ENCODE measurements at places on chromosomes 3 and 15.
A peak's percentile ranks its signal among the peaks of the same experiment; 100 is the strongest.

GRCh38 chr3:159028706-159029105 lies 226.9 kb downstream of the MFSD1 start:
- no peak for DNase-seq

- DNase-seq = no peak
These were observed 35.2 kb upstream of the SLC2A2 start for GRCh38 chr3:171061749-171062148.

GRCh38 chr15:39281094-39281493 lies 299.8 kb upstream of the THBS1 start:
- no peak for DNase-seq

- DNase-seq = no peak
These were observed 30.2 kb downstream of the BCL2L10 start for GRCh38 chr15:52082197-52083036.

DNA sequence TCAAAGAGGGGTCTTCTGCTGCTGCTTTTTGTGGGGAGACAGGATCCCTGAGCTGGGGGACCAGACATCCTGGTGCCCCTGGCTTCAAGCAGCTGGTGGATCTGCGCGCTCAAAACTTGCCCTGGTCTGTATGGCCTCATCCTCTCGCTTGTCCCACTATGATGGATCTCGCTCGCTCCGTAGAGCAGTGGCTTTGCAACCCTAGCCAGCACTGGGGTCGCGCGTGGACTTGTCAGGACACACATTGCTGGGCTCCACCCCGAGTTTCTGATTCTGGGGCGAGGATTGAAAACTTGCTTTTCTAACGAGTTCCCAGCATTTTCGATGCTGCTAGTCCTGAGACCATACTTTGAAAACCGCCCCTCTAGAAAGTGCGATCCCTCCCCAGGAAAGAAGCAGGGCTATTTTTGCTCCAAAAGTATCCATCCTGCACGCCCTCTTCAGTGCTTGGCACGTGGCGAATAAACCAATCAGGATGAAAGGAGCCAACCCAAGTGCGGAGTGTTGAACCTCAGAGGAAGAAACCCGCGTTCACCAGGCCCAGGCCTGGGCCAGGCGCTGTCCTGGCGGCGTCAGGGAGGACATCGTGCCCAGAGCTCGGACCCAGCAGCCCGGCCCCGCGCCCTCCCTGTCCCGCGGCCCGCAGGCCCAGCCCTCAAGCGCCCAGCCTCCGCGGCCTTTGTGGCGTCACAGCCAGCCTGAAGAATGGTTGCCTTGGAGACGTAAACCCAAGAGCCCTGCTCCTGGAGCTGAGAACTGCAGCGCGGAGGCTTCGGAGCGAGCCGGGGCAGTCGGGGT lies at the start of gene CFAP100:
Gene CFAP100, plus strand, starts transcription at position 731 of the 798 bp plus-strand sequence. CDS start 1,092 bp downstream, outside the sequence.
- DNase-seq = no peak

- DNase-seq = no peak
These were observed 6.1 kb upstream of the TP63 start for GRCh38 chr3:189625071-189625470.

GRCh38 chr15:40338041-40338657 lies 2.6 kb downstream of the CCDC9B start:
- DNase-seq = peak; percentile 59

GRCh38 chr15:54045397-54045796 lies 67.2 kb downstream of the UNC13C start:
- no peak for DNase-seq

DNA sequence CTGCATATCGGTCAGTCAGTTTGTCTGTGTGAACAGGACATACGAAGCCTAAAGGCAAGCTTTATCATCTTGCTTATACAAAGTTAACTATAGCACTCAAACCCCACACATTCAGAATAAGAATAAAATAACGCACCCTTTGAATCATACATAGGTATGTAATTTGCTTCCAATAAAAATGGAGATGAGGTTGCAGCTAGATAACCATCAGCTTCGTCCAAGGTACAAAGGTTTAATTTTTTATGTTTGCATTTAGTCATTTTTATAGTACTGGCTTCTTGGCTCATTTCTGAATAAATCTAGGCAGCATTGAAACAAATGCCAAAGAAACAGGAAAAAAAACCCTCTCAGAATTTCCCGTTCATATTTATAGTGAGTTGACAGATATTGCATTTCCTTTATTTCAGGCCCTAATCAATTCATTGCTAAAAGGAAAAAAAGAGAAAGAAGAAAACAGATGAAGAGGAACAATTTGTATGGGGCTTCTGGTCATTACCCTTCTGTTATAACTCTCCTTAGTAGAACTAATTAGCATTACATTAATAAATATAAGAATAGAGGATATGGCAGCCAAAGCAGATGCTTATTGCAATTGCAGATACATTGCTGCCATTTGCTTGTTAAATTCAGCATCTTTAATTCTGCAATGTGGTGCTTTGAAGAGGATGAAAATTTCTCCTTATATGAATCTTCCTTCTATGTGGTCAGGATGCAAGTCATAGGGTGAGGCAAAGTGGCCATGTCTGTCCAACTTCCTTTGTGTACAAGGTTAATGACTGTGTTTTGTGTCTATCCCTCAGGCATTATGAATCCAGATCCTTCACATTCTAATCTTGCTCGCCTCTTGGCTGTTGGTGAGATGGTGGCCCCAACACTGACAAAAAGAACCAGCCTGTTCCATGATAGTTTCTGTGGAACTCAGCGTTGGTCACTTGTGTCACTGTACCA lies 550.0 kb downstream of the AGBL1 start:
- no peak for DNase-seq

DNA sequence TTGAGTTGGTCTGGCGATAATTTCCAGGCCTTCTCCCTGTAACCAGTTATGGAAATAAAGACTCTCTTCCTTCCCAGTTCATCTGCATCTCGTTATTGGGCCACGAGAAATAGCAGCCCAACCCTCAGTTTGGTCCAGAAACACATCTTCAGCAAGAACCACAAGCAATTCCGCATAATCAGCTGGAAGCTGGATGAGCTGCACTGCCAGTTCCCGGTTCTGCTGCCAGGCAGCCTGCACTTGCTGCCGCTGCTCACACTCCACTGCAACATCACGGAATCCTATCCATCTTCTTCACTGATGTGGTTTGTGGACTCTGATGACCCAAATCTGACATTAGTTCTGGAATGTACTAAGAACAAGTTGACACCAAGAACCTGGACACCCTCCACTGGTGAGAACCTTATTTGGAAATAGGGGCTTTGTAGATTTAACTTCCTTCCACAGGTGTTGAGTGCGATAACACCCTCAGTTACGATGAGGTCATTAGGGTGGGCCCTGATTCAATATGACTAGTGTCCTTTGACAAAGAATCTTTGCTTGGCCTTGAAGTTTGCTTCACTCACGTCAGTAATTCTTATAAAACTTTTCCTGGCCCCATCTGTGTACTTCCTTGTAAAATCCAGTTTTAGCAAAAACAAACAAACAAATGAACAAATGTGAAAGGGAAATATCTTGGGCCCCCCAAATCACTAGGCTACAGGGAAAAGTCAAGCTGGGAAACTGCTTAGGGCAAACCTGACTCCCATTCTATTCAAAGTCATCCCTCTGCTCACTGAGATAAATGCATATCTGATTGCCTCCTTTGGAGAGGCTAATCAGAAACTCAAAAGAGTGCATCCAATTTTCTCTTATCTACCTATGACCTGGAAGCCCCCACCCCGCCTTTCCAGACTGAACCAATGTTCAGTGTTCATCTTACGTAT lies 221.9 kb upstream of the PROK2 start:
- DNase-seq = no peak

DNA sequence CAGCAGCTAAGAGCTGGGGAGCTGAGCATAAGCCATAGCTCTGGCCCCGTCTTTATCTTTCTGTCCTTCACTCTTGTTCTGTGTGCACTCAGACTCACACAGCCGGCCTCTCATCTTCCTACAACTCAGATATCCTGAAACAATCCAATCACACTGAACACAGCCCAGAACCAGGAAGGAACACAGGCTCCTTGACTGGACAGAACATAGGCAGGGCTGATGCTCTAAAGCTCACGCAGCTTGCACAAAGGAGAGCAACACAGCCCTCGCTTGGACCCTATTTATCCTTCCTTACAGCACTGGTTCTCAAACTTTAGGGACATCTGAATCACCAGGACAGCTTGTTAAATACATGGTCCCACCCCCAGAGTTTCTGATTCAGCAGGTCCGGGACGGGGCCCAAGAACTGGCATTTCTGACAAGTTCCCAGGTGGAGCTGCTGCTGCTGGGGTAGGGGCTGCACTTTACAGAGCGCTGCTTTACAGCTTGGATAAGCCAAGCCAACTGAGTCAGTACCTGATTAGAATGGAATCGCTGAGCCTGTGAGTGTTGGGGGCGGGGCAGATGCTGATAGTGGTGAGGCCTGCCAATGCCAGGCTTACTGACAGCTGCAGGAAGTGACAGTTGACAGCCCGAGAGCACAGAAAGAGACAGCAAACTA lies 65.1 kb downstream of the MRPL46 start:
- no peak for DNase-seq

DNA sequence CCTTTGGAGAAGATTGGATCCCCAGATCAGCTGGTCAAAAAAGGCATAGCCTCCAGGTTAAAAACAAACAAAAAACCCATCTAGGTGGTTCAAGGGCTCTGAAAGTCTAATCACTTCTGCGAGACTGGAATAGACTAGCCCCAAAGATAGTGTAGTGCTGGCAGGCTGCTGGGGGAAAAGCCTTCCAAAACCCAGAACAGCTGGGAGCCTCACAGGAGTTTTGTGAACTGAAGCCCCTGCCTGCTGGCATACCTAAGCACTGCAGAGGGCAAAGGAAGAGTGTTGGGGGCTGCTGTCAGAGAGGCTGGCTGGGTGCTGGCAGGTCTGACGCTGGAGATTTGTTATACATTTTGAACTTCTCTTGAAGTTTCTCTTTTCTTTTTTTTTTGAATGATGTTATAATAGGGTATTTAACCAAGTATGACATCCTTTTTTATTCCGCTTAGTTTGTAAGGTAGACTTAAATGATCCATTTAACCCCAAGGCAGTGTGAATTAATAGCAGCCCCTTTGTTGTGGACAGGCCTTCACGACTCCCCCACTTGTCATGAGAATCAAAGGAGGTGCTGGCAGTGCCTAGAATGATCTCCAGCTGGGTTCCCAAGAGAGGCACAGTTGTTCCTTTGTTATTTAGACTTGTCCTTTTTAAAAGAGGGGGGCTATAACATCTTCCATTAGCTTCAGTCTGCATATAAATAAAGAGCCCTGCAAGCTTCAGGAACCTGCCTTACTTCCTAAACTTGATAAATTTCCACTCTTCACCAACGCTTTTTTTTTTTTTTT lies 53.9 kb downstream of the CRTC3 start:
- no peak for DNase-seq

- DNase-seq = no peak
These were observed 39.1 kb downstream of the PRTG start for GRCh38 chr15:55703873-55704301.

DNA sequence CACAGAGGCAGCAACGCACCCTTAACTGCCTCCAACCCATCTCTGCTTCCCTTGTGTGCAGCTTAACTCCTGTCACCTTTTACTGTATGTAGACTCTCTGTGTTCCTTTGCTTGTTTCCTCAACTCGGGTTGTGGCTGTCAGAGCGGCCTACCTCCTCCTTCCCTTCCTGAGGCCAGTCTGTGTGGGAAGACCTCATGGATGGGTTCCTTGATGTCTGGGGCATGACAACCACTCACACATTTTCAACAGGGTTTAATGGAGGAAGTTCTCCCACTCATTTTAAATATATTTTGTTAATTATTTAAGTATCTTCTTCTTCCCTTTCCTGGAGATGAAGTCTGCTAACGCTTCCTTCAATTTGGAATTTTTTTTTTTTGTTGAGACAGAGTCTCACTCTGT lies 1.8 kb upstream of the CSPG5 start:
- no peak for DNase-seq

- no peak for DNase-seq
These were observed 130.9 kb downstream of the ASB7 start for GRCh38 chr15:100733101-100733842.

GRCh38 chr15:88518903-88519302 lies 27.6 kb downstream of the DET1 start:
- DNase-seq = no peak

GRCh38 chr3:196774848-196775422 lies 35.3 kb downstream of the PAK2 start:
- DNase-seq = no peak

DNA sequence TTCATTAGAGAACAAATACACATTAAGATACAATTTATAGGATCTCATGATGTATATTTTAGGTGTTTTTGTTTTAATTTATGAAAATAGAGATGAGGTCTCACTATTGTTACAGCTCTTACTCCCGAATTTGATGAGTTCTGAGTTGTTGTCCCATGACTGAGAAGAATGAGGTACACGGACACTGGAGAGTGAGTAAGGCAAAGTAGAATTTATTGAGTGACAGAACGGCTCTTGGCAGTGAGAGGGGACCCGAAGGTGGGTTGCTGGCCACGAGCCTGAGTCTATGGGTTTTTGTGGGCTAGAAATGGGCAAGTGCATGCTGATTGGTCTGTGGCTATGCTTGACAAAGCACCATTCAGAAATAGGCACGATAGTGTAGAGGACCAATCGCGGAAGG lies 3.1 kb upstream of the RNF168 start:
- no peak for DNase-seq

GRCh38 chr3:25536521-25537391 lies 108.7 kb downstream of the RARB start:
- DNase-seq = no peak

- no peak for DNase-seq
These were observed 1222.1 kb downstream of the OTOL1 start for GRCh38 chr3:162718697-162719096.

DNA sequence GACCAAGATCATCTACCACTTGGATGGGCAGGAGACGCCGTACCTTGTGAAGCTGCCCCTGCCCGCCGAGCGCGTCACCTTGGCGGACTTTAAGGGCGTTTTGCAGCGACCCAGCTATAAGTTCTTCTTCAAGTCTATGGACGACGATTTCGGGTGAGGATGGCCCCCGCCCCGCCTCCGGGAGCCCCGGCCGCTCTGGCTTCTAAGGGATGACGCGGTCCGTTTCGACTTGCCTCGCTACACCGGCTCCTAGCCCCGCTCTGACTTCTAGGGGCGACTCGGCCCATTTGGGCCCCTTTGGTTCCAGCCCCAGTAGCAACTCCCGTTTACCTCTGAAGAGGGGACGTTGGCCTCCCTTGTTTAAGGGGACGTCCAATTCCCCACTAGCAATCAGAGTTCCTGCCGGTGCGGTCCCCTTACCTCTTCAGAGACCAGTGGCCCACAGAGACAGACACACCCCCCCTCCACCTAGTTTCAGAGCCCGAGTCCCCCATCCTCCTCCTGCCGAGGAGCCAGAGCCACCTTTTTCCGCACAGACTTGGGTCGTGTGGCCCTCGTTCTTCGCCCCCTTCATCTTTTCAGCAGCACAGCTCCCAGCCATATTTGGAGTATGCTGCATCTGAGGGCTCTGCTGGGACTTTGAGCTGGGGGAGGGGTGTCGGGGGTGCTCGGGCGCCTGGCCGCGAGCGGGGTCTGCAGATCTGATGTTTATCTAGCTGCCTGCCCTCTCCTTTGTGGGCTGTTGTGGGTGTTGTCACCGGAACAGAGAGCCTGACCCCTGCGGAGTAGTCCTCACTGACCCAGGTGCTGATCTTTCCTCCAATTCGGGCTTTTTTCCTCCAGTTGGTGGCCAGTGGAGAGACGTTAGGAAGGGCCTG lies 706 bp downstream of the DVL3 start:
- peak; percentile 34 for DNase-seq
